ENCODE measurements at places on chromosomes 2 and 18.

DNA sequence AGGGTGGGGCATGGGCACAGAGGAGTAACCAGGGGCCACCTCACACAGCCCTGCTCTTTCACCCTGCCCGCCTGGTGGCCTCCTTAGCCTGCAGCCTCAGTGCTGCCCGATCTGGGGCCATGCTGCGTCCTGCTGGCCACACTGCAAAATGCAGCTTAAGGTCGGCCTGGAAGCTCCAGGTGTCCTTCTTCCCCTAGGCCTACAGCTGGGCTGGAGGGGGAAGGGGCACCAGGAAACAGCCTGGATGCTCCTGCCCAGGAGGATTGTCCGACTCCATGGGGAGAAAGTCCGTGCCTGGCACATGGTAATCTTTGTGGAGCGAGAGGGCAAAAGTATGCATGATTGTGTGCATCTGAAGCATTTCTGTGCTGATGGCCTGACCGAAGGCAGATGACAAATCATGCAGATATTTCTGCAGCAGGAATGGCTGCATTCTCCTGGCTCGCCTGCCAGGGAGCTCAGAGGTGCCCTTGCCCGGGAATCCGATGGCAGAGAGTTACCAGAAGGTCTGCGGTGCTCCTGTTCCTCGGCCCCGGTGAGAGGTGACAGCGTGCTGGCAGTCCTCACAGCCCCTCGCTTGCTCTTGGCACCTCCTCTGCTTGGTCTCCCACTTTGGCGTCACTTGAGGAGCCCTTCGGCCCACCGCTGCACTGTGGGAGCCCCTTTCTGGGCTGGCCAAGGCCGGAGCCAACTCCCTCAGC lies 12.8 kb upstream of the ALPP start:
- DNase-seq: no peak

DNA sequence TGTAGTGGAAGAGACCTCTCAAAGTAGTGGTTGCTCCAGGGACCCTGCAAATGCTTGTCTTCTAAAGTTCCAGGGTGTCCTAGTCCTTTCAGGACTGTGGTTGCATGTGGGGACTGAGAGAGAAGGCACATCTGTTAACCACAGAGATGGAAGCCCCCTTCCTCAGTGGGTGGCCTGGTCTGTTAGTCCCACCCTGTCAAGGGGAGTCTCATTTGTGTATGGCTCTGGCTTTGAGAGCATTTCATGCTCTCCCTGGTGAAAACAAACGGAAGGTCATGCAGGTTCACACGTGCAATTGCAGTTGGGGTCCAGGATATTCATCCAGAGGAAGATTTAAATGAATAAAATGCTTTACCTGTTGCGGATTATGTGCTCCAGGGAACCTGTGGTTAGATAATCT lies 219.6 kb downstream of the PRKCE start:
- no peak for DNase-seq

DNA sequence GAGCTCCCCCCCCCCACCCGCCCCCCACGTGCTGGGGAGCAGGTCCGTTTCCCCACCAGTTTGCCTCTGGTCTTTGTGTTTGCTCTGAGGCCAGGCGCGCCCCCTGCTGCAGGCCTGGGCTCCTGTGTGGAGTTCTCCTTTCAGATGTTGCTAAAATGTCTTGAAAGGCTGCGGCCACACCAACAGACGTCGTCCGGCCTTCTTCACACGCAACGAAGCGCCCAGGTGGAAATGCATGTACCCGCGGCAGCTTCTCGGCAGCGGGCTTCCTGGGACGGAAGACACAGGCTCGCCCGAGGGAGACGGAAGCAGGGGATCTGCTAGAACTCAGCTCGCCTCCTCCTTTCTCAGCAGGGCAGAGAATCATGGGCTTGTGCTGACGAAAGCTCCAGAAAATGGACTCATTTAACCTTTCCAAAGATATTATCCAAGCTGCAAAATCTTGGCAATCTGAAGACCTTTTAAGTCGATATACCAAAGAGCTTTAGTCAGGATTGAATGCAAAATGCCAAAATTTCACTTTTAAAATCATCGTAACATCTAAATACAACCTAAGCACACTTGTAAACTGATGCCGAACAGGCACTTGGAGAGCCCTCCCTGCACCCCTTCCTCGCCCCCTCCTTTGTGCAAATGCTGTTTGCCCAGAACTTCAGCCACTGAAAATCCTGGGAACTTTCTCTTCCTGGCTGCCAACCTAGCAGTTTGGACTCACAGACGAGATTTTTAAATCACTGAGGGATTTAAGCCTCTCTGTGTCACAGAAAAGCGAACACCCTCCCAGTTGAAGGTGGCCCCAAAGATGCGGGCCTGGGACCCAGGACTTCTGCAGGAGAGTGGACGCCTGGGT lies 125.5 kb upstream of the ZNF516 start:
- DNase-seq: peak; percentile 34

GRCh38 chr2:157262248-157262647 lies 4.7 kb downstream of the GALNT5 start:
- DNase-seq: no peak
